ENCODE measurements at places on chromosomes 1 and 21. TPM values are rescaled to one million over a fixed set of nuclear protein-coding genes. Genes with fewer than 3 reads are reported as not detected.
A peak's percentile ranks its signal among the peaks of the same experiment; 100 is the strongest.

CXADR gene
- 5.6 TPM for polyA plus RNA-seq

DNA sequence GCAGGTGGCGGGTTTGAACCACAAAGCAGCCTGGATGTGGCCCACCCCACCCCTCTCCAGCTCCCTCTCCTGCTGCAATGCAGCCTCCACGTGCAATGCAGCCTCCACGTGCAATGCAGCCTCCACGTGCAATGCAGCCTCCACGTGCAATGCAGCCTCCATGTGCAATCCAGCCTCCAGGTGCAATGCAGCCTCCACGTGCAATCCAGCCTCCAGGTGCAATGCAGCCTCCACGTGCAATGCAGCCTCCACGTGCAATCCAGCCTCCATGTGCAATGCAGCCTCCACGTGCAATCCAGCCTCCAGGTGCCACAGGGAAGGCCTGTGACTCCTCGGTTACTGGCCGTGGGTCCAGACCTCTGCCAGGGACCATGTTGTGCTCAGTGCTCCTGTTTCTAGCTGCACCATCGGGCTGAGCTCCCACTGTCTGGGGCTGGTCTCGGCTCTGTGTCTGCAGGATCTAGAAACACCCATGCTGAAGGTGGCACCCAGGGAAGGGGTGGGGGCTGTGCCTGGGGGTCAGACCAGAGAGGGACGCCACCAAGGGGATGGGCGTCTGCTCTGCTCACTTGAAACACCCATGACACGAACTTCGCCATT, 11.9 kb upstream of the LRRC3 start:
- no peak for DNase-seq

SPATA46 gene
- not detected for polyA plus RNA-seq

FAM163A gene
- polyA plus RNA-seq = 3.2 TPM

CA6 gene
- polyA plus RNA-seq = 0.37 TPM

IL20 gene
- polyA plus RNA-seq = 0.66 TPM

CLIC6 gene
- polyA plus RNA-seq = 22.6 TPM

DNA sequence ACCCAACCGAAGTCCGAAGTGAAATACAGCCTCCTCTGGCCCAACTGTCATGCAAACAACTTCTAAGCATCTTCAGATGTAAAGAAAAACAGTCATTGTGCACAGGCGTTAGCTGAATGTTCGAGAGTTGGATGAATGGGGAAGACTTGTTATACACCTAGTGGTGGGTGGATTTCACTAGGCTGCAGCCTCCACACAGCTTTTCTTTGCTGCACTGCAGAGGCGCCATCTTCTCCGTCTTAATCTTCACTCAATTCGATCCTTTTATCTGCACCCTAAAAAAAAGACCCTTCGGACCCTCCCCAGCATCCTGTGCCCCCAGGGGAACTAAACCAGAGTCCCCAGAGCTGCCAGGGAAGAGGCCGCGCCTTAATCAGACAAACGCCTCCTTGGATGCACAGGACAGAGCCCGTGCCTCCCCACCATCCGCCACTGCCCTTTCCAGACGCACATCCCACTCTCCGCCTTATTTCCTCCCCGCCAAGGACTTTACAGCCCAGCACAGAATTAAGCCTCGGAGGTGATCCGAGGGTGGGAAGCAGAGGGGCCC, 1.4 kb downstream of the APP start:
- DNase-seq = peak; percentile 57

GRCh38 chr1:93566227-93566626, 115.4 kb downstream of the BCAR3 start:
- DNase-seq = no peak

DNA sequence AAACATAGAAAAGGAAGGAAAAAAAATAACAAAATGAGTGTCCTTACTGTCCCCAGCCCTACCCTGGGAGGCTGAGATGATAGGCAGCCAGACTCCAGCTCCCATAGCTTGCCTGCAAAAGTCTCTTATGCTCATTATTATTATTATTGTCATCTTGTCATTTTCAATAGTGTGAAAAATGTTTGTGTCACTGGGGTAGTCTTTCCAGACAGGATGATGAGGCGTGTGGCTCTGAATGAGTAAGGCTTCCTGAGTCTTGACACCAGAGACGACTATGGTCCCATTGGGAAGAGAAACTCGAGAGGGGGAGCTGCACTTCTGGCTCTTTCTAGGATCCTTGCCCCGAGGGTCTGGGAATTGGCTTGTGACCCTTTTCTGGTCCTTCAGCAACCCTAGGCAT, 1.1 kb upstream of the CYB561D1 start:
- DNase-seq = no peak

GRCh38 chr1:106276871-106277270, 779.6 kb upstream of the PRMT6 start:
- no peak for DNase-seq

LHX8 gene
- 0.02 TPM for polyA plus RNA-seq

OR2T3 gene
- 0.11 TPM for polyA plus RNA-seq

ARHGAP29 gene
- 10.8 TPM for polyA plus RNA-seq

- no peak for DNase-seq
Measured at GRCh38 chr1:83998205-83998497, 781 bp downstream of the TTLL7 start.

DNA sequence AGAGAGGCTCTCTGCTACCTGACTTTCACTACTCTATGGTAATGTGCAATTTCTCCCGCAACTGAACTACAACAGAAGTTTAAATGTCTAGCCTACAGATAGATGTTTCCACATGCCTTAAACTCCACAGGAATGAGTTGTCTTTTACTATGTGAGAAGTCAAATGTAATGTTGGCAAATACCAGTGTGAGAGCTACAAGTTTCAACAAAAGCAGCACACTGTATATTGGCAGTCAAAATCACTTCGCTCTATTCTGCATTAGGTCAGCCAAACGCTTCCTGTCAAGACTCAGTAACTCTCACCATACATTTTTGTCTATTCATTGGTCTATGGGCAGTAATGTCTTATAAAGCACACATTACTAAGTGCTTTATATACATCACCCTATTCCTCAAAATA, 41.9 kb downstream of the LUZP1 start:
- no peak for DNase-seq

GRCh38 chr1:10242135-10242534, 31.8 kb downstream of the KIF1B start:
- DNase-seq = no peak

GRCh38 chr1:94416901-94417727, 1.1 kb upstream of the ABCD3 start:
- DNase-seq = no peak

GRCh38 chr21:27424601-27425000, 457.7 kb upstream of the ADAMTS5 start:
- DNase-seq = no peak

ZSWIM5 gene
- 0.39 TPM for polyA plus RNA-seq

DNA sequence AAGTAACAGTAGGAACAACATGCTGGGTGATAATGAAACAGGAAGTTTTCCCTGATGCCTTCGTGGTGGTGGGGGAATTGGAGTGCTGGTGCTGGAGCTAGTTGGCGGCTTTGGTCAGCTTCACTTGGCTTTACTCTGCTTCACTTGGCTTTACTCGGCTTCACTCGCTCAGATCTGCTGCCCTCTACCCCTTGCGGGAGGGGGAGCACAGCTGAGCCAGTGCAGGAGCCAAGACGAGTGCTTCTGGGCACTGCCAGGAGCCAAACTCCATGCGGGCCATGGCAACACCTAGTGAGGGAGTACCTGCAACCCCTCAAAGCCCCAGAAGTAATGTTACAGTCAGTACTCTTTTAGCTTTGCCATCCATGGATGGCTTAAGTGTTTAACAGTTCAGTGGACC, 10.6 kb upstream of the PRKACB start:
- DNase-seq = no peak

SMPDL3B gene
- 1.9 TPM for polyA plus RNA-seq

GRCh38 chr1:46646331-46646730, 21.8 kb downstream of the ATPAF1 start:
- no peak for DNase-seq

GRCh38 chr1:195481293-195481692, 1126.9 kb downstream of the KCNT2 start:
- no peak for DNase-seq

PDZK1IP1 gene
- polyA plus RNA-seq = 16.4 TPM

GRCh38 chr1:182485861-182486260, 35.9 kb downstream of the RGSL1 start:
- no peak for DNase-seq

PROK1 gene
- polyA plus RNA-seq = 0.50 TPM

DNA sequence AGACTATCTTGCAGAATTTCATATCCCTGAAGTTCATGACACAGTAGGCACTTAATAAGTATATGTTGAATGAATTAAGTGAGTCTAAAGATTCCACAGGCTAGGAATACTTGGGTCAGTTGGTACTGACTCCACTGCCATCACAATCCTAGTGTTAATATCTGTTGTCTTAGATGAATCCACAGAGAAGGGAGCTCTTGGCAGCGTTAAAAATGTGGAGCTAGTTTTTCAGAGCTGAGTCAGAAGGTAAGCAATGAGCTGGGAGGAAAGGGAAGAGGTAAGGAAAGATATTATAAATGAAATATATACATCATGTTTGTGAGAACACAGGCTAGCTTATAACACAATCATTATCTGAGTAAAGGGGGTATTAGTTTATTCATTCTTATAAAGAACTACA, 21.8 kb upstream of the GORAB start:
- no peak for DNase-seq

GJA8 gene
- polyA plus RNA-seq = not detected

BATF3 gene
- 27.2 TPM for polyA plus RNA-seq

ERO1B gene
- polyA plus RNA-seq = 14.2 TPM

DNA sequence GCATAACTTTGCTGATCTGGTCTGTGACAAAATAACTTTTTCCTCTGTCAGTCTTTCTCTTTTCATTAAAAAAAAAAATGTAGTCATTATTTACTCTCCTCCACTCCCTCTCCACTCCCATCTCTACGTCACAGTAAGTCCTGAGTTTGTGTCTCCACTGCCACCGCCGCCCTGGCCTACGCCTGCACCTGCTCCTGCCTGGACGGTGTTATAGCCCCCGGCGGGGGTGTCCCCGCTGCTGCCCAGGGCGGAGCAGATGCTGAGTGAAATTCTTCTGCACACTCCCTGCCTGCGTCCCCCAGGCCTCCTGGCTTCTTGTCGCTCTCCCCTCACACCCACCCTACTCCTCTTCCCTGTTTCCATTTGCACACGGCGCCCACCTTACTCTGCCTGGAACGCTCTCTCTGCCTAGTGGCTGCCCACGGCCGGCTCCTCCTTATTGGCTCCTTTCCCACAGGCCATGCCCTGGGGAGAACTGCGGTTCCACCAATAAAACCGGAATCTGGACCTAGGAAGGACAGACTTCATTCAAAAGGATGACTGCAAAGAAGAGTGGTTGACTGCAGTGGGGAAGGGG, 55.2 kb upstream of the C1orf174 start:
- no peak for DNase-seq

DNA sequence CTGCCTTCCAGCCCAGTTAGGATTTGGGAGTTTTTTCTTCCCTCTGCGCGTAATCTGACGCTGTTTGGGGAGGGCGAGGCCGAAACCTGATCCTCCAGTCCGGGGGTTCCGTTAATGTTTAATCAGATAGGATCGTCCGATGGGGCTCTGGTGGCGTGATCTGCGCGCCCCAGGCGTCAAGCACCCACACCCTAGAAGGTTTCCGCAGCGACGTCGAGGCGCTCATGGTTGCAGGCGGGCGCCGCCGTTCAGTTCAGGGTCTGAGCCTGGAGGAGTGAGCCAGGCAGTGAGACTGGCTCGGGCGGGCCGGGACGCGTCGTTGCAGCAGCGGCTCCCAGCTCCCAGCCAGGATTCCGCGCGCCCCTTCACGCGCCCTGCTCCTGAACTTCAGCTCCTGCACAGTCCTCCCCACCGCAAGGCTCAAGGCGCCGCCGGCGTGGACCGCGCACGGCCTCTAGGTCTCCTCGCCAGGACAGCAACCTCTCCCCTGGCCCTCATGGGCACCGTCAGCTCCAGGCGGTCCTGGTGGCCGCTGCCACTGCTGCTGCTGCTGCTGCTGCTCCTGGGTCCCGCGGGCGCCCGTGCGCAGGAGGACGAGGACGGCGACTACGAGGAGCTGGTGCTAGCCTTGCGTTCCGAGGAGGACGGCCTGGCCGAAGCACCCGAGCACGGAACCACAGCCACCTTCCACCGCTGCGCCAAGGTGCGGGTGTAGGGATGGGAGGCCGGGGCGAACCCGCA, at the start of gene PCSK9:
PCSK9 (plus strand) TSS at position 207 of the 741 bp plus-strand sequence; CDS start at position 497, 290 bp downstream.
- DNase-seq = no peak

GRCh38 chr1:172616636-172617035, 42.3 kb upstream of the FASLG start:
- DNase-seq = no peak

TEDDM1 gene
- polyA plus RNA-seq = 0.02 TPM

DNA sequence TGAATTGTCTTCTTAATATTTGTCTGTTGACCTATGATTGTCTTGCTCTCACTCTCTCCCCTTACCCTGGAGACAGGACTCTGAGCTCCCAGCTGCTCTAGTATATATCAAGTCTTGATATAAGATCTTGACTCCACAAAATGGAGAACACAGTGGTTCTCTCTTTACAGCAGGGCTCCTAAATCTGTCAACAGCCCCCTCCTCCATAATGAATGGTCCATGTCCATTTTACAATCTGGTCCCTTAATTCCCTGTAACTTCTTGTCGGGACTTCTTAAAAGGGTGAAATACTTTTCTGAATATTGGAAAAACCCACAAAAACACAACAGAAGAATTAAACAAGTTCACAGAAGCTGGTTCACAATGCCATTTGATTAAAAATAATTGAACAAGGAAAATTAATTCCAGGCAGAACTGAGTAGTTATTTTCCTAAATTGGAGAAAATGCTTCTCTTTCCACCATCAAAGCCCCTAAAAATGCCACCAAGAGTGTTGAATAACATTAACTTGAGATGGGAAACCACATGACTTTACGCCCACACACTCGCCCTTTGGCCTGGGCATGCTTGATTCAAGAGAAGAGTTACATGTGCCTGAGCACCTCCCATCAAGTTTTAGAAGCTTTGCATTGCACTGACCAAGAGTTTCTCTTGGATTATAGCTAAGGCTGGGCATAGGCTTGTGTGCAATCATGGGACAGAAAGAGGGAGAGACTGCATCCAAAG, 109.8 kb downstream of the TOMM20 start:
- no peak for DNase-seq

AIM2 gene
- polyA plus RNA-seq = 7.6 TPM

ST6GALNAC3 gene
- polyA plus RNA-seq = 1.2 TPM

- no peak for DNase-seq
Measured at GRCh38 chr1:38628241-38628640, 231.3 kb downstream of the RRAGC start.

DNA sequence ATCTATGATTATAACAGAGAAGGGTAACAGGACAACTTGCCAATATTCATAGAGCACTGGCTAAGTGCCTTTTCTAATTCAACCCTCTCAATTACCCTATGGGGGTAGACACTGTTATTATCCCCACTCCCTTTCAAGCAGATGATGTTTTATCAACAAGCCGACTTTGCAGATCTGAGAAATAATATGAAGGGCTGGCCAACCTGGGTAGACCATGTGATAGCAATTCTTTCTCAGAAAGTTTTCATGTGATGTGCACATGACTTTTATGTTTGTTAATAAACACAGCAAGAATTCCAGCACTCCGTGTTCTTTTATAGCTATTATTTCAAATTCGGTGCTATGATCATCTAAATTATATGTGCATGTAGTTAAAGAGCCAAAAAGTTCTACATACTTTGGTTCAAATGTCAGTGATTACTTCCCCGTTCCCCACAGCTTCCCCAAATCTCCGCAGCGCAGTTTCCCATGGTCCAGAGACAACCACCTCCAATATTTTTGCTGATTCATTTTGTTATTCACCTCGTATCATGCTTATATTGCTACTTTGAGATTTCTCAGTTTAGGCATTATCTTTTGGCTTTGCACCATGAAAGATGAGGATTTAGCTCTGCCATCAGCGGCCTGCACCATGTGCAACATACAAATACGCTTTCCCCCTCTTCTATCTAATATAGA, 96.7 kb upstream of the GADD45A start:
- no peak for DNase-seq

GRCh38 chr1:29804181-29804899, 568.0 kb downstream of the PTPRU start:
- no peak for DNase-seq

- no peak for DNase-seq
Measured at GRCh38 chr21:38609580-38609979, 111.3 kb upstream of the ERG start.
